ENCODE measurements at places on chromosomes 3 and 15. TPM values are rescaled to one million over a fixed set of nuclear protein-coding genes. Genes with fewer than 3 reads are reported as not detected.

The C15orf62 gene
- 0.52 TPM for total RNA-seq

The GOLGA8M gene
- 1.6 TPM for total RNA-seq

The BCHE gene
- not detected for total RNA-seq

The TMEM207 gene
- not detected for total RNA-seq

The FOXB1 gene
- total RNA-seq: not detected

The STAB1 gene
- total RNA-seq: not detected

The PLCB2 gene
- total RNA-seq: 0.15 TPM

The DENND6A gene
- 22.3 TPM for total RNA-seq

The HIGD2B gene
- total RNA-seq: not detected

The COMMD4 gene
- total RNA-seq: 47.3 TPM

The PLSCR4 gene
- 4.4 TPM for total RNA-seq

The AADACL2 gene
- not detected for total RNA-seq

The C3orf62 gene
- total RNA-seq: 9.4 TPM

The CD86 gene
- not detected for total RNA-seq

The EPB42 gene
- total RNA-seq: not detected

GRCh38 chr3:99731499-99731898 is 86.2 kb upstream of the CMSS1 start:
- DNase-seq: no peak

DNA sequence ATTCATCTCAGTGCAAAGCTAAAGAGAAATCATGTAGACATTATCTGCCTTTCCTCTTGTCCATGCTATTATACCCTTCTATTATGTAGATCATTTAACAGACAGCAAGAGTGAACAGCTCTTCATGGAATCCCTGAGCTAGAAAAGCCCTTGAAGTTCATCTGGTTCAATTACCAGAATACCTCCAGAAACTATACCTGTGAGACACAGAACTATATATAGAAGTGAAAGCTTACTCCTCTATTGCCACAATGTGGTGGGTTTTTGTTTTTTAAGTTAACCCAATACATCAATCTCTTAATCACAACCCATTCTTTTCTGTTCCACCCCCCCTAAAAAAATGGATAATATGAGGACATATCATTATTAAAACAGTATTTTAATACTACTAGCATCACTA is 347.7 kb downstream of the PLCL2 start:
- DNase-seq: no peak

GRCh38 chr3:63977893-63978292 is 45.4 kb downstream of the PSMD6 start:
- DNase-seq: no peak

DNA sequence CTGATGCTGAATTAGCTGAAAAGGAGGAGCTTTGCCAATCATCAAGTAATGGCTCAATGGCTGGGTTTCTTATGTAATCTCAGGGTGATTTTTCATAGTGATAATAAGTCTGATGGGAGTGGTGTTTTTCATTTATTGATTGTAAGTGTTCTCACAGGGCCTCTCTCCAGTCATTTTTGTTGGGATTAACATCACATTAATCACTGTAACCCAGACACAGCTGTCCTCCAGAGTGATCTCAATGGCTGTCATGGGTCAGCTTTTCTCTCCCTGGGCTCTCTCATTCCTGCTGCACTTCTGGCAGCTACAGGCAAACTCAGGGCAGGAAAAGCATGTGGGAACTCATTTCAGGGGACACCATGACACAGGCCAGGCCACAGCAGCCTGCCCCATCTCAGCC is 162.9 kb downstream of the LRTM1 start:
- no peak for DNase-seq

DNA sequence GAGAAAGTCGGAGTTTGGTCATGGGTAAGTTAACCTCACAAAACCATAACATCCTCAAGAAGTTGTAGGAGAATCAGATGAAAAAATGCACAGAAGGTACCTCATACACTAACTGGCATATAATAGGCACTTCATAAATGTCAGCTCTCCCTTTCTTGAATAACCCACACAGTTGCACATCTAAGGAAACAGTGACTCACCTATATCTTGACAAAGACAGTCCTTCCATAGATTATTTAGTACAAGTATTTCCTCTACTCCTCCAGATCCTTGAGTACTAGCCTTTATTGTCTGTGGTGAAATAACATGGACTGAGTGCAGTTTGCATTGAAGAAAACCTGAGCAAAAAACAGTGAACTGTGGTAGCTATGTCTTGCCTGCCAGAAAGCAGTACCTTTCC is 46.6 kb downstream of the MAGI1 start:
- DNase-seq: peak; percentile 15

DNA sequence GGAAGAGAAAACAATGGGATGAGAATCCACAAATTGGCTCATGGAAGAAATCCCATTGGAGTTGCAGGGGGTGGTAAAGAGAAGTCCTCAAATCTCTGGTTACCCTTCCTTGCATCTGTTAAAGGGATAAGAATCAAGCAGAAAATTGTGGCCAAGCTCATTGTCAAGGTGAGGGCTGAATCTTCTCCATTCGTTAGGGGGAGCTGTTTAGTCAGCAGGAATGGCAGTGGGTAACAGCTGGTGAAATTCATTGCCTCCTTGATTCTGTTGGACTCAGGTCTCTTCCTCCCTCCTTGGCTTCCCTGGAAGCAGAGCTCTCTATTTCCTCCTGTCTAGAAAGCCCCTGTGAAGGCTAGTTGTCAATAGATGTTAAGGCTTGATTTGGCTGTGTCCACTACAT is 343.1 kb upstream of the SEMA6D start:
- DNase-seq: peak; percentile 31

- no peak for DNase-seq
Observed at GRCh38 chr15:40285151-40285550, 2.3 kb upstream of the ANKRD63 start.

- DNase-seq: no peak
Observed at GRCh38 chr15:38648121-38648843, 83.7 kb upstream of the RASGRP1 start.

DNA sequence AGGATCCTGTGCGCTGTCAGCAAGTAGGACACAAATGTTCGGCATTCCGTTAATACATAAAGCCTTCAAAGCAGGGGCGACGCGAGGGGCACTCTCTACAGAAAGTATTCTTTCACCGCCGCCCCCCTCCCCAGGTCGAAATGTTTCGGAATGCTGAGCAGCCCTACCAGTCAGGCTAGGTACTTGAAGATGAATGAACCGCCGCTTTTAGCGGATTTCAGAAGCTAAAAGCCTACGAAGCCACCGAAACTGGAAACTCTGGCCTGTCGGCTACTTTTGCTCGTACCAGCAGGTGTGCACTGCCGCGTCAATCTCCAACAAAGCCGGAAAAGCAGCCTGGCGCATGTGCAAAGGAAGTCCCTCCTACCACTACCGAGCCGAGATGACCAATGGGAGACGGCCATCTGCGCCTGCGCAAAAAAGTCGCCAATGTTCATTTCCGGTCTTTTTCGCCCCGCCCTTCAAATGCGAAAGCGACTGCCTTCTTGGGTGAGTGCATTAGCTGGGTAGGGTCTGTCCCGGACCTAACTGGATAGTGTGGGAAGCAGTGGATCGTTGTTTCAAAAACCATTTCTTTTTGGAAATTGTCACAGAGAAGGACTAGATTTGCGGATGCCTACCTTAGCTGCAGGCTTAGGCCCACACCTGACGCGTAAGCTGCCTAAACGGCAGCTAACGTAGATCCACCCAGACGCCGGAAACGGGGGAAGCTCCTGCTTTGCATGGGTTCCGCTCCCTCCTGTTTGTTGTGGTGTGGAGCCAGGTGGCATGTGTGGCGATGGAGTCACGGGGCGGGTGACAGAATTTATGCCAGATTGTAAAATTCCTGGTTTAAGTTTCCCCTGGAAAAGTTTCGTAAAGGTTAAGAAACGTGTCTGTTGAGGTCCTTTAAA is at the start of gene WDR5B:
Gene WDR5B, minus strand, starts transcription at position 301 of the 893 bp plus-strand sequence. CDS start 534 bp downstream, outside the sequence.
- peak; percentile 98 for DNase-seq

DNA sequence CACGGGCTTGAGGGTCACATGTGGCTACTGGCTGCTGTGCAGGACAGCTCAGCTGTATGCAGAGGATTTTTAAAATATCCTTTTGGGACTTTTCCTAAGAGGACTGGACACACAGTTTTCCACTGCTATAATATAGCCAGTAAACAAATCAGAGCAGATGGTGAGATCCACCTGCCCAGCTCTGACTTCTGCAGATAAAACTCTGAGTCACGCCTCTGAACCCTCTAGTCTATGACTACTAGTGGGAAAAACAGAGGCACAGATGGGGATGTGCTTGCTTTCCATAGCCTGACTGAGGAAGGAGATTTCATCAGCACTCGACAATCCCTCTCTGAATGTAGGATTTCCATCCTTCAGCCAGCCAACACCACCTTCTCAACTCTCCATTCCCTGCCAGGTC is 45.1 kb downstream of the COLQ start:
- no peak for DNase-seq

DNA sequence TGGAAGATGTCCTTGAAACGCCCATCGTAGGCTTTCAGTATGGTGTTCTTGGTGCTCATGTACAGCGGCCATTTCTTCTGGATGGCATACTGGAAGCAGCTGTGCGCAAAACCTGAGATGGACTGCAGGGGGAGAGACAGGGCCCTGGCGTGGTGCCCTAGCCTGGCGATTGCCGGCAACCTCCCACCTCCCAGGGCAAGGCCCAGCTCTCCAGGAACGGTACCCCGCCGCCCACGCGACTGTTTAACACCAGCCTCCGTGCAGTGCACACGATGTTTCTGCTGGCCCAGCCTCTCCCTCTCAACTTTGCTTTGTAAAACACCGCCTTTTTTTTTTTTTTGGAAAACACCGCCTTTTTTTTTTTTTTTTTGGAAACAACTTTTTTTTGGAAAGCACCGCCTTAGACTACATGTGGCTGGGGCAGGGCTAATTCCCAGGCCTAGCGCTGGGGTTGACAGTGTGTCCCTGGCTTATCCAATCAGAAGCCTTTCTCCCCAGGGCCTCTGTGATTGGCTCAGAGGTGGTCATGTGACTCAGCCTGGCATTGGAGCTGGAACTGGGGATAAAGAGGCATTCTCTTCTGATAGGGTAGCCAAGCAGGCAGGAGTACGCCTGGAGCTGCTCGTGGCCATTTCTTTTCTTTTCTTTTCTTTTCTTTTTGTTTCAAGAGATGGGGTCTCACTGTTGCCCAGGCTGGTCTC is 14.7 kb downstream of the IDH2 start:
- DNase-seq: peak; percentile 70

GRCh38 chr3:150407808-150408220 is 284 bp upstream of the TSC22D2 start:
- peak; percentile 91 for DNase-seq

DNA sequence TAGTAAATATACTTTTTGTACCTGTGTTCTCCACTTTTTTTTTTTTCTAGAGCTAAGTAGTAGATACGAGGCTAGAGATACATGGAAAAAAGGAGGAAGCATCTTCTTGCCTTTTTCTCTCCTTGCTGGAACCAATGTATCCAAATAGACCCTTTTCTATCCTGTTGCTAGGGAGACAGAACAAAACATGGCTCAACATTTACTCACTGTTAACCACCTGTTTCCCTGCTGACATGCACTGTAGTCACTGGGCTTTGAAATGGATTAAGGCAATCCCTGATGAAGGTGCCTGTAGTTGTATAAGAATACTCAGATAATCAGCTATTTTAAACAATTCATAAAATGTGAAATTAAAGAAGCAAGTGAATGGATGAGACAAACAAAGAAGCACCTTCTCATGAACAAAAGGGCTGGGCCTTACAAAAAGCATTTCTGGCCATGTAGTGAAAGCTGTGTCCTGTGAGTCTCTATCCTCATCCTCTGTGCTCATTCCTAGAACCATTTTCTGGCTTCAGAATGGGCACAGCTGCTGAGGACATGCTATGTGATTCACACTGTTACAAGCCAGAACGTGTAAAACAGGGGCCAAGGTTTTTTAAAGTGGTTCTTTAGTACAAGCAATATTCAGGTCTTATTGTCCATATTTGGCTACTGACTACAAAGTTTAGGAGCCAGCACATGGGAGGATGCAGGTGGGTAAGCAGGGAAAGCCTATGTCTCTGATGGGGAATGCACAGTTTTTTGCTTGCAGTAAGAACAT is 100.4 kb upstream of the NDN start:
- DNase-seq: no peak

DNA sequence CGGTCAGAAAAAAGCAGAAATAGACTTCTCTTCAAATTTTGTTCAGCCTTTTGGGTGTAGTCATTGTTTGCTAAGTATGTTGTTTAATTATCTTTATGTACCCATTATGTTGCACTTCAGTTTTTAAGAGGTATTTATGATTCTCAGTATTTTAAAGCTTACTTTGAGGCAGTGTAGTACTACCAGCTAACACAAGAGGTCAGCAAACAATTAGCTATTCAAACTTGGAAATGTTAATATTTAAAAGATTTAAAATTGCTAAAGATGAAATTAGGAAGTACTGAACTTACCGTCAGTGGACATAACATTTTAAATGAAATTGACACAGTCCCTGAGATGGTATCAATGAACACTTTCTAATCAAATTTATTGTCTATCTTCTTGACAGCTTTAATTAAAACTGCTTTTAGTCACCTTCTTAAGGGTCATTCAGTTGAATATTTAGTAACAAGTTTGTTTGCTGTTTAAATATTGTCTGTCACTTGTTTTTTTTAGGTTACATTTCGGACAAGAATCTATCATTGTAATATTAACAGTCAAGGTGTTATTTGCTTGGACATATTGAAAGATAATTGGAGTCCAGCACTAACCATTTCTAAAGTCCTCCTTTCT is 28.1 kb downstream of the NKIRAS1 start:
- peak; percentile 35 for DNase-seq

DNA sequence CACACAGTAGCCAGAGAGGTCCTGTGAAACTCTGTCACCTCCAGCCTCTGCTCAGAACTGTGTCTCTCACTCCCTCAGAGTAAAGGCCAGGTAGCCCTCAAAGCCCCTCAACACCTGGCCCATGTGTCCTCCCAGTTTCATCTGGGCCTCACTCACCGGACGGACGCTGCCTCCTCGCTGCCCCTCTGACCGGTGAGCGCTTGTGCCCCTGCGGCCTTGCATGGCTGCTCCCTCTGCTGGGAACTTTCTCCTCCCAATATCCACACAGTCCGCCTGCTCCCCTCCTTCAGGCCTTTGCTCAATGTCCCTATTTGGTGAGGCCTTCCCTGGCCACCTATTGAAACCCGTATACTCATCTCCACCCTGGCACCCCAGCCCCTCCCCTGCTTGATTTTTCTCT is 36.8 kb upstream of the TRH start:
- no peak for DNase-seq

- DNase-seq: no peak
Observed at GRCh38 chr3:25427563-25427941, 511 bp upstream of the RARB start.

- DNase-seq: peak; percentile 28
Observed at GRCh38 chr3:58973796-58974195, 76.0 kb downstream of the CFAP20DC start.

DNA sequence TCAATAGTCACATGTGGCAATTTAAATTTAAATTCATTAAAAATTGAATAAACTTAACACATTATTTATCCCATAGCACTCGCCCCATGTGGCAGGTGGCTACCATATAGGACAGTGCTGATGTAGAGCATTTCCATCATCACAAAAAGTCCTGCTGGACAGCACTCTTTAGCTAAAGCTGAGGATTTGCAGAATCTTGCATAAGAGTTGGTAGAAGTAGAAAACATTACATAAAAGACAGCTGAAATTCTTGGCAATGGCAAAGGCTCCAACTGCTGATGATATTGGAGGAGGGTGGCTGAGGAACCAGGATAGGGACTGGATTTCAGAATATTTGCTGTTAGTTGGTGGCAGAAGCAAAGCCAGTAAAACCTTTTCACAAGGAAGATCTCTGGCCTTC is 230.7 kb upstream of the SATB1 start:
- DNase-seq: no peak

Measured in MCF 10A (cell line).